PC-9 (cell line): ENCODE measurements at places on chromosomes 7 and 10. TPM values are rescaled to one million over a fixed set of nuclear protein-coding genes. Genes with fewer than 3 reads are reported as not detected.

DNA sequence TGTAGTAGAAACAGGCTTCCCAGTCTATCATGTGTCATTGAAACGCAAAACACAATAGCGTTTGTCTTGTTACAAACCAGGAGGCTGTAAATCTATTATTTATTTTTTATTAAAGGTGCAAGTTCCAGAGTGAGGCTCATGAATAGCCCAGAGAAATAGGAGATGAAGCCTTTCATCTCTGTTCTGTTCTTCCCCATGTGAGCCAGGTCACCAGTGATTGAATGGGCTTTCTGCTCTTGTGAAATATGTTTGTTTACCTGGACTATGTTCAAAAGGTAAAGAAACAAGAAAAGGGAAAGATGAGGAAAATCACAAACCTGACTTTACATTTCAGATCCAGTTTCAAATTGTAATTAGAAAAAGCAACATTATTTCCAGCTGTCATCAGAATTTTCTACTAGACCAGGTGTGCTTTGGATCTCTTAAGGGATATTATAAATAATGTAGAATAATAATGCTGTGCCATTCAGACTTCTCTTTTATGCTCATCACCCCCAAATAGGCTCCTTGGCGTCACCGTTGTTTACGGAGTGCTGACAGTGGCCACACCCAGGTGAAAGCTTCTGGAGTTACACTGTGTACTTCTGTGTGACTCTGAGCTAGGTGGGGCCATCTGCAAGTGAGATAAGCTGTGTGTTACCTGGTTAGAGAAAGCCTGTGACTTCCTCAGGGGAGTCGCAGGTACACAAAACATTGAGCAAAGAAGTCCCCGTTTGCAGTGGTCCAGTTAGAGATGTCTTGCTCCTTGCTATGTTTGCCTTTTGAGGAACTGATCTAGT lies 274.9 kb downstream of the SDK1 start:
- H3K4me3 ChIP-seq, result no peak overlapping the region
- DNase-seq, result no peak
- no peak overlapping the region for H3K27ac ChIP-seq
- peaks cover 71% of the 10 kb centered on the region for H3K27me3 ChIP-seq
- no peaks in the 10 kb centered on the region for H3K4me1 ChIP-seq

The PTPRE gene
- 7.9 TPM in 2 replicates for total RNA-seq

DNA sequence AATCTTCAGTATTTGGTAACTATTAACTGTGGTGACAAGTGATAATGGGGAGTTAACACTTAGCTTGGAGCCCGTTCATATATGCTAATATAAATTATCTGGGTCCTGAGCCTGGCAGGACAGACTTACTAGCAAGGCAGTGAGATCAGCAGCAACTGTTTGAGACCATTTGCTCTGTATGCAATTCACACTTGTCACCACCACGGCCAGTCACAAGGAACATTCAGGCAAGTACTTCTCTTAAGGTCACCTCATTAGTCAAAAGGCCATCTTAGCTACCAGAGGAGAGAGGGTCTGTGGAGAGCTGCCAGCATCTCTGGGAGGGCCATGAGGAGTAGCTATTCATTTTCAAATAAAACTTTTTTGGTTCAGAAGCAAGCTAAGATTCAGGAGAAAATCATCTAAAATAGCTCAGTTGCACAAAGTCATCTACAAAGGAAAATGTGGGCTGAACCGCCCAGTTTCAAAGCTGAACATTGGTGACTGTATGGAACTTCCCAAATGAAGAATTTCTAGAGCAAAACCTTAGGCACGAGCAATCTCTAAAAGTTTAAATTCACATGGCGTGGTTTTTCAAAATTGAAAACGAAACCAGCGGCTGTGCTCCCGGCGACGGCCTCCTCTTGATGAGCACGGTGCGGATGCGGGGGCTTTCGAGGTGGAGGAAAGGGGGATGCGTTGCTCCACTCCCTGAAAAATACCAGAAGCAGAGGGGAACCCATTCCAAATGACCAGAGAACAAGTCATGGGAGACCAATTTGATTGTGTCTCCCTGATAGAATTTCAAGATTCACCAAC lies 233.5 kb upstream of the MGMT start:
- no peak for DNase-seq
- H3K4me3 ChIP-seq, result no peak overlapping the region
- peaks cover 43% of the 10 kb centered on the region for H3K27me3 ChIP-seq
- H3K4me1 ChIP-seq, result no peaks in the 10 kb centered on the region

The DOCK4 gene
- total RNA-seq, result 0.98 and 1.7 TPM in 2 replicates
